Stimulated activated CD4-positive, alpha-beta T cell treated with anti-CD3 and anti-CD28 coated beads, TNF-alpha, amount 100 ng/mL, for 1 hour (primary cell): ENCODE measurements at places on chromosomes 2 and 18.

DNA sequence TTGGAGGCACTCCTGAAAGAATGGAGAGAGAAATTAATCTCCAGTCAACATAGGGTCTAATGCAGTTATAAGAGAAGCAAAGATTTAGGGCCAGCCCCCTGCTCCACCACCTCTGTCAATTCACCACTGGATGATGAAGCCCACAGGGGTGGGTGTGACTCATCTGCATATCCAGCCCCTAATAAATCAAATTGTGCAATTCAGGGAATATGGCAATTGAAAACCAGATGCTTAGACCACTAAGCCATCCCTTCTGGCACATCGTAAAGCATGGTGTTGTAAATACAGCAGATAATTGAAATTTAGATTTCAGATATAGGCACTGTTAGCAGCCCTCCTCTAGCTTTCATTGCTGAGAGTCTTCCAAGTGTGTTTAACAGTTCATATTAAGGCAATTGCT, 541.4 kb downstream of the PARD3B start:
- no peak for DNase-seq

- no peak for DNase-seq
Observed at GRCh38 chr2:191947235-191947634, 100.3 kb upstream of the CAVIN2 start.

- no peak for DNase-seq
Observed at GRCh38 chr2:11406958-11407381, 59.0 kb downstream of the E2F6 start.

GRCh38 chr2:44211183-44211582, 42.5 kb downstream of the PPM1B start:
- DNase-seq: no peak

DNA sequence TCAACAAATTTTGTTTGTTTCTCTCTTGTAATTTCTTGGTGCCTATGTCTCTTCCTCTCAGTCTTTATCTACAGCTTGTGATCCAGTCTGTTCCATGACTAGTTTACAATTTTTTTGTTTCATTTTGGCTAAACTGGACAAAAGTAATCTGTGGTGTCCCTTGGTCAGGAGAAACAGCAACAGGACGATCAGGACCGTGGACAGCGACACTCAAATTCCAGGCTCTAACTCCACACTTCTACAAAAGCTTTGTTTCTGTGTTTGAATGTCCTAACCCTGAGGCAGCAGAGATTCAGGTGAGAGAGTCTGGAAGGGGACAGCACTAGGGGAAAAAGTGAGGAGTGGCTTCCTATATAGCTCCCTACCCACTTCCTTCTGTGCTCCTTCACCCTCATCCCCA, 593.3 kb upstream of the FANCL start:
- DNase-seq: no peak
